ENCODE measurements at places on chromosomes 3 and 15. TPM values are rescaled to one million over a fixed set of nuclear protein-coding genes. Genes with fewer than 3 reads are reported as not detected.

CMTM7 gene
- total RNA-seq, result 9.2 TPM

NAALADL2 gene
- total RNA-seq, result 0.86 TPM

OR4F15 gene
- total RNA-seq, result not detected

GOLGA8H gene
- total RNA-seq, result 0.18 TPM

CD86 gene
- not detected for total RNA-seq

IQCH gene
- 2.3 TPM for total RNA-seq

ZNF501 gene
- total RNA-seq, result 3.5 TPM

FOXL2NB gene
- total RNA-seq, result 33.4 TPM

IL5RA gene
- not detected for total RNA-seq

RLBP1 gene
- not detected for total RNA-seq

CCR3 gene
- total RNA-seq, result not detected

All from myometrial cell (primary cell).